GM13977 (cell line): ENCODE measurements at places on chromosomes 16 and 17.
A peak's percentile ranks its signal among the peaks of the same experiment; 100 is the strongest.

DNA sequence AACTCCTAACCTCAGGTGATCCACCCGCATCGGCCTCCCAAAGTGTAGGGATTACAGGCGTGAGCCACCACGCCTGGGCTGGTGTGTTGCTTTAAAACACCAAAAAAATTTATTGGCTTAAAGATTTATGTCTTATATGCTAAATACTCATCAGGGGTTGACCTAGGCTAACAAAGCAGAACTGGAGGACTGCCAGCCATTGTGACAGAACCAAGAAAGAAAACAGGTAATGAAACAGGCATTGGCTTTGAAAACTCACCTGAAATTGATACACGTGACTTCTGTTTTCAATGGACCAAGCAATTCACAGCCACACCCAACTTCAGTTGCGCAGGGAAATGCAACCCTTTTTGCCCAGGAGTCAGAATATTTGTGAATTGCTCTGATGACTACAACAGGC is 4.9 kb upstream of the PHAF1 start:
- no peak for DNase-seq

DNA sequence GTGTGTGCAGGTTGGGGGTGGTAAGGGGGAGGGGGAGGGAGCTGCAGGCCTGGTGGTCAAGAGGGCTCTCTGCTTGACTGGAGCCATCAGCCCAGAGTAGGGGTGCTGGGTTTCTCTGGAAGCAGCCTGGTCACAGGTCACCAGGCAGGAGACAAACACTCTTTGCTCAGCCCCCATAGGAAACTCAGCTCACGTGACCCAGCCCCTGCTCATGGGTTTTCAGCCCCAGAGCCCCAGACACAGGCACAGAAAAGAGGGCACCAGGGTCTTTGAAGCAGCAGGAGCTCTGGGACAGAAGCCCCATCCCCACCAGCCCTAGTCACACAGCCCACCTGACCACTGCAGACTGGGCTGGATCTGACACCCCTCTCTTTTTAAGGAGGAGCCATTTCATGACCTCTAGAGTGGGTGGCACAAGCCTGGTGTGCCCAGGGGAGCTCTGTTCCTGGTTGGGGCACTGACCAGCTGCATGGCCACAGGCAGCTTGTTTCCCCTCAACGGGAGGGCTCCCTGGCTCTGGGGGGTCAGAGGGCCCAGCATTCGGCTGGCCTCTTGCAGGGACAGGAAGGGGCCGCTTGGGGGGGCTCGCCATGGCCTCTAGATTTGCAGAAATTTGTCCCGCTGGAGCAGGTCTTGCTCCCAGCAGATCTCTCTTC is 13.8 kb upstream of the CD79B start:
- DNase-seq, result peak; percentile 74

GRCh38 chr17:74228306-74228978 is 15.1 kb downstream of the TTYH2 start:
- DNase-seq, result no peak

GRCh38 chr17:40612599-40613244 is 34.9 kb downstream of the SMARCE1 start:
- no peak for DNase-seq

DNA sequence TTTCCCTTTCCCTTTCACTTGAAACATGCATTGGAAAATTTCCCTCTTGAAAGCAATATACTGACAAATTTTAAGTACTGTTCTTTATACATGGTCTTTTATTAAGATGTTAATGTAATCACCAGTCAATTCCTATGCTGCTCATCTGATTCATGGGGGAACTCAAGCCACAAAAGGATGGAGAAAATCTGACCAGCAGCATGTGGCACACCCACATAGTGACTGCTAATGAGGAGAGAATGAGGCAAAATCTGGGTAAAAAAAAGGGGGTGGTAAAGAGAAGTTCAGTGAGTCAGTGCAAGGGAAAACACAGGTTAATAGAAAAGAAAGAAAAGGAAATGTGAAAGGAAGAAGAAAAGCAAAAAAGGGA is 11.3 kb downstream of the RFFL start:
- DNase-seq, result no peak

DNA sequence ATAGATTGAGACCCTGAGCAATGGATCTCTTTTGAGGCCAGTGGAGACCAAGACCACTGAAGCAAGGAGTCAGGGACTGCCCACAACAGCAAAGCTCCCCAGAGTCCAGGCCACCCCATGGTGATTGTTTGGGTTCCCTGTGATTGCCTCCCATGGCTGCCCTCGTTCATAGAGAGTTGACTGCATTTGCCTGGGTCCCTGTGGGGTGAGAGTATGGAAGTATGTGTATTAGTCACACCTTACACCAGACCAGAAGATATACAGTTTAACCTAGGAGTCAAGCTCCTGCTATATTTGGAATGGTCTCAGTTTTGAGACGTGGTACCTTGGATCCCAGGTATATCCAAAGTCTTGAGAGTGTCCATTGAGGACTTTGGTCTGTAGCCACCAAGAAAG is 20.2 kb downstream of the HLF start:
- no peak for DNase-seq

DNA sequence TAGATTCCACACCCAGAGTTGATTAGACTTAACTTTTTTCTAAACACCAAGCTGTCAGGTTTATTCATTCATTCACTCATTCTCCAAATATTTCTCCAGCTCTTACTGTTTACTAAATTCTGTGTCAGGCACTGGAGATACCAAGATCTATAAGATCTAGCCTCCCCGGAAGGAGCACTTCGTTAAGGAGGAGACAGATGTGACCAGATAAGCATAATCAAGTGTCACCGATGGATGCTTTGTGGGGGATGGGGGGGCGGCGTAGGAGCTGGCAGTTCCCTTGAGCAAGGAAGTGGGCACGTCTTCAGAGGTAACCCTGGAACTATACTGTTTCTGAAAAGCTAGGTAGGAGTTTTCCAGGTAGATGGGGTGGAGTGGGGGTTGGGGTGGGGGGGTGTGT is 3.8 kb upstream of the RPL26 start:
- no peak for DNase-seq

GRCh38 chr16:28297784-28298510 is 5.6 kb downstream of the SBK1 start:
- no peak for DNase-seq

DNA sequence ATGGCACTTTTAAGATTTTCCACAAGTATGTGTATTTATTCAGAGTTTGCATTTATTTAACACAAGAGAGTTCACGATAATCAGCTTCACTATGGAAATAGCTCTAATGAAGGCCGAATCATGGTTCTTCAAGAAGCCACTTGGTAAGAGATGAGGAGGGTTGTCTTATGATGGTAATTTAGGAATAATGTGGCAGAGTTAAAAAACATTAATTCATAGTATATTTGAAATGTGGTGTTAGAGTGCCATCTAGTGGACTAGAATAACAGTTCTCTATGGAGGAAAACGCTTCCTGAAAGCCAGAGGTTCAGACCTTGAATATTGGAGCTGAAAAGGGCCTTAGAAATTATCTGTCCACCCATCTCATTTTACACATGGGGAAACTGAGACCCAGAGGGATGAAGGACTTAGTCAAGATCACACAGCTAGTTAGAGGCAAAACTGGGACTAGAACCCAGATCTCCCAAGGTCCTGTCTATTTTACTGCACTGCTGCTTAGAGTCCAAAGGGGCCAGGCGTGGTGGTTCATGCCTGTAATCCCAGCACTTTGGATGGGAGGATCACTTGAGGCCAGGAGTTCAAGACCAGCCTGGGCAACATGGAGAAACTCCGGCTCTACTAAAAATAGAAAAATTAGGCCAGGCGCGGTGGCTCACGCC is 33.8 kb upstream of the KPNB1 start:
- DNase-seq, result peak; percentile 44

DNA sequence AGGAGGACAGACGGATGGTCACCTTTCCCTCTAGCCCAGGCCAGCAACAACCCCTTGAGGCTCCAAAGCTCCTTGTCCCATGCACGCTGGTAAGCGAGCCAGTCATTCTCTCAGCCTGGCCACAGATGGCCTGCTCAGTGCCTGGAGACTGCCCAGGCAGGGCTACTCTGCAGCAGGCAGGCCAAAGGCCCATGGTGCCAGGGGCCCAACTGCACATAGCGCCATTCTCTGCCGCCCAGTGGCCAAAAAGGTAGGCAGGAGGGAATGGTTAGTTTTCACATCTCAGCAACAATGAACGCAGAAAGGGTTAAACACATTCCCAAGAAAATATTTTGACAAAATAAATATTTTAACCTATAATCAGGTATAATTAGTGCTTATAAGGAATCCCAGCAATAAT is 7.7 kb upstream of the SREBF1 start:
- no peak for DNase-seq

DNA sequence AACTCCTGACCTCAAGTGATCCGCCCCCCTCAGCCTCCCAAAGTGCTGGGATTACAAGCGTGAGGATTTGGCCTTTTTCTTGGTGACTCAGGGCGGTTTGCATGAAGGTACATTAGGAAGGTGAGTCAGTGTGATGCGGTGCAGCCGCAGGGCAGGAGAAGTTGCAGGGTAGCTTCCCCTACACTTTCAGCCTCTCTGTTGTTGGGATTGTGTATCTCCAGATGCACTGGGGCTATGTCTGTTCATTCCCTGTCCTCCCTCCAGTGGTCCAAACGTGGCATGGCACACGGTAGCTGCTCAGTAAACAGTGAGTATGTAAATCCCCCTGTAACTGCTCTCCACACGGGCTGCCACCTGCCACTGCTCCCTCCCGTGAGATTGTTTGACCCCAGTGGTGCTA is 109.1 kb upstream of the CDC42EP4 start:
- DNase-seq, result no peak

GRCh38 chr17:7846063-7846735 is 8.7 kb upstream of the TMEM88 start:
- no peak for DNase-seq

- DNase-seq, result no peak
These were observed 13.7 kb upstream of the ERN2 start for GRCh38 chr16:23726710-23727109.

- DNase-seq, result no peak
These were observed 3.9 kb downstream of the ANAPC11 start for GRCh38 chr17:81895400-81895799.

- DNase-seq, result no peak
These were observed 148.0 kb upstream of the TNRC6C start for GRCh38 chr17:77810536-77810935.

DNA sequence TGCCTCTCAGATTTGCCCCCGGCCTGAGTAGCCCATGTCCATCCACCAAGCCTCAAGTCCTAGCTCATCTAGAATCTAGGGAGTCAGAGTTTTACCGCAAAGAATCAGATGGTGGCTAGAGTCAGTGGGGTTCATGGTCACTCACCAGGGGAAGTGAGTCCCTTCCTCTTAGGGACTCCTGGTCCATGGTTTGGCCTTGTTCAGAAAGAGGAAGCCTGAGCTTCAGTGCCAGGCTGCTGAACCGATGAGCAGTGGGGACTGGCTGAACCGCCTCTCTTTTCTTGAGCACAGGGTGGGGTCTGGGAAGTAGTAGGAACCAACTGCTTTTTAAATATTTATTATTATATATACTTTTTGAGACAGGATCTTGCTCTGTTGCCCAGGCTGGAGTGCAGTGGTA is 160.3 kb downstream of the NTN1 start:
- DNase-seq, result no peak

DNA sequence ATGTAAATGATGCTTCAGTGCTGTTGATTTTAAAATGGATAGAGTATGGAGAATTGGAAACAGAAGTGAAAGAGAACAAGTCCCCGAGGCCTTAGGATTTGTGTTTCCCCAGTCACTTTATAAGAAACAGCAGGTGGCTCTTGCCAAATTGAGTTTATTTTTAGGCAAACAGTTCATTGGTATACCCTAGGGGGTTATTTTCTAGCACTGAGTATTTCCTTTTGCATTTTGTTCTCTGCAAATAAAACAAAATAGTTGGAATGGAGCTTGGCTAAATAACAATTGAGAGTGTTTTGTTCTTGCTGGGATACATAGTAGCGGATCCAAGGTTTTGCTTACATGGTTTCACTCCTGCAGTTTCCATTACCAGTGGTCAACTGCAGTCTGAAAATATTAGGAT is 591.1 kb upstream of the C16orf82 start:
- DNase-seq, result no peak

- no peak for DNase-seq
These were observed 179.4 kb downstream of the COPRS start for GRCh38 chr17:31679667-31680066.

GRCh38 chr16:58455750-58456149 is 44.2 kb upstream of the NDRG4 start:
- DNase-seq, result no peak

GRCh38 chr16:13154799-13155198 is 253.4 kb downstream of the SHISA9 start:
- no peak for DNase-seq

GRCh38 chr16:11354407-11354732 is 9.1 kb downstream of the RMI2 start:
- peak; percentile 44 for DNase-seq

GRCh38 chr16:53429221-53429943 is 4.9 kb upstream of the RBL2 start:
- no peak for DNase-seq

DNA sequence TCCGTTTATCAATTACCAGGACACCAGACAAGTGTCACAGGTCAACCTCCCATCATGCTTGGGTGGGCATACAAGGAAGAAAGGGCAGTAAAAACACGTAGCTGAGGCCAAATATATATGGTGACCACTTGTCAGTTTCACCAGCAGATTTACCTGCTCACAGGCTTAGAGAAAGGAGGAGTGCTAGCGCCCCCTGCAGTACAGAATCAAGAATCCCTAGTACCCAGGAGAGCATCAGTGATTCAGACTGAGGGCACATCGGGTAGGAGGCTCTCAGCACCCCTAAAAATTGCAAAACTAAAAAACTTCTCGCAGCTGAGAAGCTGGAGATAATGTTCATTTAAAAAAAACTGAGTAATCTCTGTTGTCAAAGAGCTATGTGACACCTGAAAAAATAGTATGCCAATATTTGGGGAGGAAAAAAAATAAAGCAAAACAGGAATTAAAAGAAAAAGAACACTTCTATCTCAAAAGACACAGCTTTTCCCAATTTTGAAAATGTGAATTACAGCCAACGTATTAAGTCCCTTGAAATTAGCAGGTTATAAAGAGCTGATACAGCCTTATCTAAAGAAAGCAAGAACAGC is 21.2 kb upstream of the MON1B start:
- DNase-seq, result peak; percentile 30

DNA sequence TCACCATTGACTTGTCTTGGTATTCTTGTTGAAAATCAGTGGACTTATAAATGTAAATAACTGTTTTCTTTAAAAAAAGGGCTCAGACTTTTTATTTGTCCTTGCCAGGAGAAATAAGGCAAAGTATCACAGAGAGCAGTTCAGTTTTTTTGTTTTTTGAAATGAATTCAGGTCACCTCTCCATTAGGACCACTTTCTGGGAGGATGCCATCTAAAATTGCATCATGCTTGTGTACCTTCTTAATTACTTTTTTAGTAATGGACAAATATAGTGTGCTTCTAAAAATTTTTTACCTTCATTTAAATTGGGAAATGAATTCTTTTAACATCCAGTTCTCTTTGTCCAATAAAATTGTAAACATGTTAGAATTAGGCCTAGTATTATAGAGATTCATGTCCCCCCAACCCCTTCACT is 210.0 kb downstream of the BCAS3 start:
- DNase-seq, result no peak

GRCh38 chr17:82566129-82566960 is 46.8 kb downstream of the FOXK2 start:
- DNase-seq, result no peak

GRCh38 chr17:57920916-57921703 is 34.1 kb downstream of the CUEDC1 start:
- no peak for DNase-seq

- no peak for DNase-seq
These were observed 9.5 kb upstream of the ZFP90 start for GRCh38 chr16:68529608-68529930.
